ENCODE measurements at places on chromosomes 4 and X.
A peak's percentile ranks its signal among the peaks of the same experiment; 100 is the strongest.

DNA sequence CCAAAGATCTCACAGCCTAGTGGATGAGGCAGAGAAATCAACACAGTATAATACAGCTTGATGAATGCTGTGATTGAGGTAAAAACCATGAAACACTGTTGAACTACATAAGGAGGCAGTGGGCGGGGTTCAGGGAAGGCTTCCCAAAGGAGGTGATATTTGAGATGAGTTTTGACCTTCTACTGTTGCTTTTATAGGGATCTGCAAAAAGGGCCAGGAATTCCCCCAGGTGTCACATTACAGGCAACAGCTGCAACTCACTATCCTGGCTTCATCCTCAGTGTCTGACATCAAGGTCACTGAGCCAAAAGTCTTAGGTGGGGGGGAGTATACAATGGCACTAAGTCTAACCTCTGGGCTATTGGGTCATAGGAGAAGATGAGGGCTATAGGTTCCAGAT lies 185.7 kb upstream of the NRK start:
- DNase-seq, result no peak

DNA sequence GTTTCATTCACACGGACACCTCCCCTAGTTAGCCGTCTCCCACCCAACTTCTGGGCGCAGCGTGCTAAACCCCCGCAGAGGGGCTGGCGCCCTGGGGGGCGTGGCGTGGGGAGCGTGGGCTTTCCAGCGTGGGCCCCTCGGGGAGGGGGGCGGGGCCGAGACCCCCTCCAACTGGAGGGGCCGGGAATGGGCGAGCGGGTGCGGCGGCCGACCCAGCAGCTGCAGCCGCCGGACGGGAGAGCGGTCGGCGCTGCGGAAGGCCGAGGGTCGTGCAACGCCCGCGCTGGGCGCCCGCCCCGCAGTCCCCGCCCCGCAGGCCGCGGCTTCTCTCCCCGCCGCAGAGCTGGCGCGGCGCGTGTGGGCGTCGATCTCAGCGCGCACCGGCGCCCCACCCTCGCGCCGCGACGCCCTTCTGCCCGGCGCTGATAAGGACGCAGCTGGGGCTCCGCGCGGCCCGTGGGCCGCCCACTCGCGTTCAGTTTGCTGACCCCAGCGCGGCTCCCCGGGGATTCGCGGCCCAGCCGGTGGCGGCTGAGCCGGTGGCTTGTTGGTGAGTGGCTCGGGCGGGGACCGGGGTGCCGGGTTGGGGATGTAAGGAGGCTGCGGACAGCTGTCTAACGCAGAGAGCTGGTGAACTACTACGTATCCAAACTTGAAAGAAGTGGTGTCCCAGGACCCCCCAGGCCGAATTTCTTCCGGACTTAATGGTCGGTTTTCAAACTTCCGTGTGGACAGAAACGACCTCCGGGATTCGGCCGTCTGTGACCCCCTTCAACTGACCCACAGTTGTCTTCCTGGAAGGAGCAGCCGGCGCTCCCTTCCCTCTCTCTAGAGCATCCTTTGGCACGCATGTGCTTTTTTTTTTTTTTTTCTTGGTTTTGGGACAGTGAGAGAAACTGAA lies 1.5 kb downstream of the FHDC1 start:
- DNase-seq, result no peak

- DNase-seq, result peak; percentile 1
Measured at GRCh38 chrX:35919536-35920309, at the start of gene CFAP47. TSS of gene CFAP47 (plus strand) at chrX:35919734. CDS start at chrX:35919800, 66 bp downstream.

- no peak for DNase-seq
Measured at GRCh38 chr4:186266729-186267456, 904 bp downstream of the F11 start.

- no peak for DNase-seq
Measured at GRCh38 chr4:90883519-90883918, 756.3 kb downstream of the CCSER1 start.

DNA sequence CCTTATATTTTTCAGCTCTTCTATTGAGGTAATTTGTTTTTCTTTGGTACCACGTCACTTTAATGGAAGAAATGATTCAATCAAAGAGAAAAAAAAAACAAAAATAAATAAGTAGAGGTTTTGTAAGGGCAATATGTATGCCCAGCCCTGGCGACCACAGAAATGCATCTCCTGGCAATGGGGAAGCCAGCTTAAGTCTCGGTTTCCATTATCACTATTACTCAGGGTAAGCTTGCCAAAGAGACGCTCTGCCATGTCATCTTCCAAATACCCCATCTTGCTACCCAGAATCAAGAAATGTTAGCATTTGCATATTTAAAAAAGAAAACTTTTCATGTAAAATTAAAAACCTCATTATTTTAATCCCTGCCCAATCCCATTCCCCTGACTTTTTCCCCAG lies 68.8 kb downstream of the FAM47C start:
- no peak for DNase-seq

DNA sequence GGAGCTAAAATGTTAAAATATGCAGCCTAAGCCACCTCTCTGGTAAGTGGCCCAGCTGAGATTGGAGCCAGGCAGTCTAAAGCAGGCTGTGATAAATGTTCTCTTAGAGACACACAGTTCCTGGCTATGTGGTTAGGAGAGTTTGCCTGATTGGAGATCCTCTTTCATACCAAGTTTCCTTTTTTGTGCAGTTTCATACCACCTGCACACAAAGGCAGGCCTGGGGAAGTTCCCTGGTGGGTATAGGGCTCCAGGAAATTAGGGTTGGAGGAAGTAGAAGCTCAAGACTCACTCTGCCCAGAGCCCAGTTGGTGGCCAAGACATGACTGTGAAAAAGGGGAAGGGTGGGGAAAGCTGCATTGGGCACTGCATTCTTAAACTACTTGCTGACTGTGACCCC lies 16.9 kb downstream of the CYBB start:
- DNase-seq, result no peak

DNA sequence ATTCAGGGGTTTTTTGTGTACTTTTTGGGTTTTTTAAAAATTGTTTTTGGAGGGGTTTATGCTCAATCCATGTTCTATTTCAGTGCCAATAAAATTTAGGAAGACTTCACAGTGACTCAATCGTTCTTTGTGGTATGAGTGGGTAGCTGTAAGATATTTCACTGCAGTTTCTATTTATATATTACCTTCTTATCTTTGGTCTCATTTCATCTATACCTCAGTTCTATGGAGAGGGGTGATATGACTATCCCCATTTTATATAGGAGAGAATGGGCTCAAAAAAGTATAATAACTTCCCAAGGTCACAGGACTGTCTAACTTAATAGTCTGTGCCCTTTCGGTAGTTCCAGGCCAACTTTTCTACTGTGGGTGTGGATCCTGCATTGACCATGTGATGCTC lies 74.4 kb downstream of the MSN start:
- DNase-seq, result no peak

GRCh38 chr4:153759407-153760316 lies at the start of gene RNF175:
TSS of gene RNF175 (minus strand) at chr4:153760024. CDS start at chr4:153759862, 162 bp downstream.
- no peak for DNase-seq

DNA sequence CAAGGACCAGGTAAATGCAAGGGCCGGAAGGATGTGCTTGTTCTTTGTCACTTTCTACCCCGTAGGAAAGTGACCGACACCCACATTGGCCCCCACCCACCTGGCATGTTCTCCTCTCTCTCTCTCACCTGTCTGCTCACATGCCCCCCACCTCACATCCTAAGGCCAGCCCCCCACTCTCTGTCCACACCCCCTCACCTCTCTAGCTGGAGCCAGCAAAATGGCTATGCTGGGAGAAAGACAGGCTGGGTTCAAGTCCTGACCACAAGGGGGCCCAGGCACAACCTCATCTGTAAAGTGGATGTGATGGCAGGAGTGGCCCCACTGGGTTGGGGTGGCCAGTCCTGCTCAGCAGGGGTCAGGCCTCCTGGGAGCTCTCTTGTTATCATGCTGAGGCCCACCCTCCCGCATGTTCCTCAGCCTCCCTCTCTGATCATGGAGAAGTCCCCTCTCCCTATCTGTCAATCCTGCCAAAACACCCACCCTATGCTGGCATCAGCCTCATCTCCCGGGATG lies 1.7 kb upstream of the PPP2R2C start:
- DNase-seq, result no peak

GRCh38 chr4:182680234-182680653 lies 236.9 kb downstream of the DCTD start:
- no peak for DNase-seq
